ENCODE measurements at places on chromosomes 13 and 19. TPM values are rescaled to one million over a fixed set of nuclear protein-coding genes. Genes with fewer than 3 reads are reported as not detected.
A peak's percentile ranks its signal among the peaks of the same experiment; 100 is the strongest.

CGB7 gene
- total RNA-seq: not detected

FGF22 gene
- total RNA-seq: under 0.01 TPM

DNA sequence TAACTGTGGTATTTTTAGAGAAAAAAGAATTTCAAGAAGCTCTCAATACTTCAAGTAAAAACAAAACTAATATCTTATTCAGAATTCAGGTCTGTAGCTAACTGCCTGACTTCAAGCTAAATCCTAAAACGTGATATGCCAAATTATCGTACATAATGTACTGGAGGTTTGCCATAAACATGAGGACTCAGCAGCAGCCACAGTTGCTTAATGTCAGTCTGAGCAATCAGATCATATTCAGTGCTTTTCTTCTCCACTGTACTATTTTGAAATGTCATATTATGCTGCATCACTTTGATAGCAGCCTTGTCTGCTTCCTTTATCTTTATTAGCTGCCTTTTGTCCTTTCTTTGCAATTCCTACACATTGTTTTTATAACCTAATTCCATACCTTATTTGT is 265.1 kb upstream of the EDNRB start:
- DNase-seq: no peak

GRCh38 chr13:28012896-28013295 is 24.4 kb upstream of the URAD start:
- no peak for DNase-seq

- no peak for DNase-seq
These were observed 133.2 kb downstream of the STARD13 start for GRCh38 chr13:33152389-33152788.

DNA sequence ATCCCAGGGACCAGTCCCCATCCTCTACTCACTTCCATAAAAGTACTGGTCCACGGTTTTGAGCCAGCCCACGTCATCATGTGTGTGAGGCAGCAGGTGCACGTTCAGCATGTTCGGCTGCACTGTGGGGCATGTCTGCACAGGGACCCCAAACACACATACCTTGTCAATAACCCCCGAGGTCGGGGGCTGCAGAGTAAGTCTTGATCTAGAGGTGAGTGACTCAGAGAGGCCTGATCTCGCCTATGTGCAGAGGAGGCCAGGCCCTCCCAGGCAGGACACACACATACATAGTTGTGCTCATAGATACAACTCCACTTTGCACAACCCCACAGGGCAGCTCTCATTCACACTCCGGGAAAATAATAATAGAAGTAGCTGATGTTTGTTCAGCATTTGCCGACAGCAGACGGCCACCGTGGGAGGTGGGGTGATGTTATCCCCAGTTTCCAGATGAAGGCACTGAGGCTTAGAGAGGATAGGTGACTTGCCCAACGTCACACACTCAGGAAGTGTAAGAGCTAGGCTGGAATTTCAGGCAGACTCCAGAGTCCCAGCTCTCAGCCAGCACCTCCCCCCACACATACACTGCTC is 774 bp downstream of the MAN2B1 start:
- DNase-seq: peak; percentile 20

DNA sequence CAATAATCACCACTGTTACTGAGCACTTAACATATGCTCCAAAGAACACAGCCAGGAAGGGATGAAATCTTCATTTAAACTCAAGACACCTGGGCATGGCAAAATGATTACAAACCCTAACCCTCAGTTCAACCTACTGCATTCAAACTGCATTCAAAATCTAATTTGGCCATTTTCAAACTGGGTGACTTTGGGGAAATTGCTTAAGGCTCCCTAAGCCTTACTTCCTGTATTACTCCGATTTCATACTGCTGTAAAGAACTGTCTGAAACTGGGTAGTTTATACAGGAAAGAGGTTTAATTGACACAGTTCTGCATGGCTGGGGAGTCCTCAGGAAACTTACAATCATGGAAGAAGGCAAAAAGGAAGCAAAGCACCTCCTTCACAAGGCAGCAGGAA is 50.4 kb downstream of the CBY2 start:
- DNase-seq: no peak

PPP1R37 gene
- total RNA-seq: 21.8 TPM

- DNase-seq: no peak
These were observed 27.1 kb upstream of the PARP4 start for GRCh38 chr13:24539500-24540165.

DNA sequence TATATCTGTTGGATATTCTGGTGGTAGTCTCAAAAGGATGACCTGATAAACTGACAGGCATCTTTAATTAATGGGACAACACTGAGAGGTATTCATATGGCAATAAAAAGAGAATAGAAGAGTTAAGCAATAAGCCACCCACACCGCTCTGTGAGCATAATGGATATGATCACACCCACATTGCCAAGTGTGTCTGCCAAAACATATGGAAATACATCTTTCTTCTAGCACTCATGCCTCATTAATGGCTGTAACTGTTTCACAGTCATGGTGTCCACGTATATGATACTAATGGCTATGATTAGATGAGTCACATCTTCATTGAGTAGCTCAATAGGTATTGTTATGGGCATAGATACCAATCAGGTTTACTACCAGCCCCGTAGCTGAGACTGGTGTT is 13.1 kb downstream of the IGFL3 start:
- DNase-seq: no peak

GRCh38 chr13:91368676-91369440 is 21.4 kb downstream of the MIR17HG start:
- no peak for DNase-seq

GRCh38 chr19:31578326-31578725 is 229.1 kb upstream of the TSHZ3 start:
- no peak for DNase-seq

DNA sequence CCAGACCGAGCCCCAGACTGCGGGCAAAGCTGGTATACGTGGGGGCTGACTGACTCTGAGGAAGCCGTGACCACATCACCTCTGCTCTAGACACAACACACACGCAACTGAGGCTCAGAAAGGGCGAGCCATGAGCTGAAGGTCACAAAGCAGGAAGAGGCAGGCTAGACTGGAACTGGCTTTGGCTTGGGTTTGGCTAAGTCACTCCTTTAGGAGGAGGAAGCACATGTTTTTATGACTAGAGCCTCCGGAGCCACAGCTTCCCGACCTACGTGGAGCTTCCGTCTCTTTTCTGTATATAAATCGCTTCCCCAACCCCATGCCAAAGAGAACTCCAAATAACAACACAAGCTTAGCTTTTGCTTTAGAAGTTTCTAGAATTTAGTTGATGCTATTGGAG is 48.0 kb downstream of the RFX2 start:
- peak; percentile 87 for DNase-seq

DNA sequence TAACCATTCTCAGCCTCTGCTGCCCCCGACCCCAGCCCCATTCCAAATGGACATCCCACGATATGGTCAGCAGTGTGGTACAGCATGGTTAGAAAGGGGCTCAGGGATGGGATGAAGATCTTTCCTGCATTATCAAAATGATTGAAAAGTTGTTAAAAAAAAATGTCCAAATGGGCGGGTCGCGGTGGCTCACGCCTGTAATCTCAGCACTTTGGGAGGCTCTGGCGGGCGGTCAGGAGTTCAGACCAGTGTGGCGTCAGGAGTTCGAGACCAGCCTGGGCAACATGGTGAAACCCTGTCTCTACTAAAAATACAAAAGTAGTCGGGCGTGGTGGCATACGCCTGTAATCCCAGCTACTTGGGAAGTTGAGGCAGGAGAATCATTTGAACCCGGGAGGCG is 54.3 kb upstream of the ZNF254 start:
- DNase-seq: no peak

GRCh38 chr13:34340534-34340933 is 522.6 kb downstream of the RFC3 start:
- DNase-seq: no peak

POLR1G gene
- total RNA-seq: 4.3 TPM

DNA sequence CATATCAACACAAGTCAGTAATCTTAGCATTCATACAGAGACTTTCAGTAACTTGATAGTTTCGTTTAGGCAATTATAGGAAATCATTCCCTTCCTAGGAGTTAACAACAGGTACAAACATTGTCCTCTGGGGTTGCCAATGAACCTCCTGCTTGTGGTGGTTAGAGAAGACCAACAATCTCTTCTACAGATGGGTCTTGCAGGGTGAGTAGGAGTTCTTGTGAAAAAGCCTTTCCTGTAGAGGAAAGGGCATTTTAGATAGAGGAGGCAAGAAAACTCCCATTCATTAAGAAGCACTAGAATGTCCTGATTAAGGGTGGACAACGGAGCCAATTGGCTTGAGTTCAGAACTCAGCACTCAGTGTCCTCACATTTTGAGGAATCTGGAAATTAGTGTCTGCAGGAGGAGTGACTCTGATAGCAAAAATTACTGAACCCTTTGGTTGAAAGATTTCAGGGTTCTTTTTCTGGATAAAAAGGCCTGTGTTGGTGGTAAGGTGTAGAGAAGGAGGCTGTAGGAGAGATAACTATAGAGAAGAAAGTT is 4.2 kb downstream of the WDFY2 start:
- no peak for DNase-seq

DNA sequence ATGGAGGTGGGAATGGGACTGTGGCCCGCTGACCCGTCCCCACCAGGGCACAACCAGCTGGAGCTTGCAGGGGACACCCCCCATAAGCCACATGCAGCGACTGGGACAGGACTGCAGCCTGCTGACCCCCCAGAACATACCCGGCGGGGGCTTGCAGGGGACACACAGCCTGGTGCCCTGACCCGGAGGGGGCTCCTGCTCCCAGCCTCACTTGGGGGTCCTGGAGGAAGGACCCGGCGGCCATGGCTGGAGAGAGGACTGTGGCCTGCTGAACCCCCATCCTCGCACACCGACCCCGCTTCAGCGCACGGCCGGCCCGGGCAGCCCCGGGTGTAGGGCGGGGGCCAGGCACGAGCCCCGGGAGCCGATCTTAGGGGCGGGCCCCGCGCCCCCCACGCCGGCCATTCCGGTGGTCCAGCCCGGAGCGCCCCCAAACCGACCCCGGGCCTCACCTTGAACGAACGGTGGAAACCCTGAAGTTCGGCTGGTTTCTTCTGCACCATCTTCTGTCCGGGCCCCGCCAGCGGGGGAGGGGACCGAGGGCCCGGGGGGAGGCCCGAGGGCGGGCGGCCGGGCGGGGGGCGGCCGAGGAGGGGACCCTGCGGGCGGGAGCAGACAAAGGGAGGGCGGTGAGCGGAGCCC is 574 bp downstream of the MKNK2 start:
- no peak for DNase-seq

- DNase-seq: no peak
These were observed 362.2 kb upstream of the PCDH20 start for GRCh38 chr13:61777899-61778298.

- peak; percentile 41 for DNase-seq
These were observed 5.9 kb upstream of the EHD2 start for GRCh38 chr19:47707135-47707925.

CYSLTR2 gene
- total RNA-seq: 9.7 TPM

PGLYRP1 gene
- 1.3 TPM for total RNA-seq

DNA sequence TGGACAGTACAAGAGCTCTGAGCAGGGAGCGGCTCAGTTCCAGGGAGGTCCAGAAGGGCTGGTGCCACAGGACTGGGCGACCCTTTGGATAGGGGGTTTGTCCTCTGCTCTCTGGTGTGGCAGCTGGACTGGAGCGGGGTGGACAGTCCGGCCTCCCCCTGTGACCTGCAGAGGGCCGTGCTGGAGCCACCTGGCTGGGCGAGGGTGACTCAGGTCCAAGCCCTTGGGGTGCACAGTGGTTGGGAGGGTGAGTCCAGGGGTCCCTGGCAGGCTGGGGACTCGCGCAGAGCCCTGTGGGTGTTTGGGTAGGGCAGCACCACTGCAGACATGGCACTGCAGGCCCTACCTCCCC is 7.2 kb downstream of the SSBP4 start:
- no peak for DNase-seq

- no peak for DNase-seq
These were observed 374.5 kb downstream of the KCNRG start for GRCh38 chr13:50389726-50390125.

HCN2 gene
- total RNA-seq: under 0.01 TPM
